Urinary bladder (tissue), 4 donors: ENCODE measurements at places on chromosomes 6 and 20. TPM values are rescaled to one million over a fixed set of nuclear protein-coding genes. Genes with fewer than 3 reads are reported as not detected.

GRCh38 chr6:26541579-26541978 is 3.4 kb downstream of the HMGN4 start:
- DNase-seq = no peak

DNA sequence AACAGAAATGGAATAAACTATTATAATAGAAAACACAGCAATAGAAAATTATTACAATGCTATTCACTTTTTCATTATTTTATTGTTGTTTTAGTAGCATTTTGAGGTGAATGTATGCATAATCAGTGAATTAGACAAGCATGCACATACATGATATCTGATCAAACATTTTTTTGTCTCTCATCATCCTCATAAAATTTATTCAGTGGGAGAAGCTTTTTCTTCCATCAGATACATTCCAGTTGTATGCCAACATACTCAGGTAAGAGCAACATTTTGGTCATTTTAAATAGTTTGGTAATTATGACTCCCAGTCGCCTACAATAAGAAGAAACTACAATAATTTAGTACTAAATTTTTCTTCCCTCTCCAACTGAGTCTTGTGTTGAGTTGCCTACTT is 44.5 kb downstream of the ADGRF1 start:
- DNase-seq = no peak

The TGM2 gene
- total RNA-seq = 75.7 TPM

DNA sequence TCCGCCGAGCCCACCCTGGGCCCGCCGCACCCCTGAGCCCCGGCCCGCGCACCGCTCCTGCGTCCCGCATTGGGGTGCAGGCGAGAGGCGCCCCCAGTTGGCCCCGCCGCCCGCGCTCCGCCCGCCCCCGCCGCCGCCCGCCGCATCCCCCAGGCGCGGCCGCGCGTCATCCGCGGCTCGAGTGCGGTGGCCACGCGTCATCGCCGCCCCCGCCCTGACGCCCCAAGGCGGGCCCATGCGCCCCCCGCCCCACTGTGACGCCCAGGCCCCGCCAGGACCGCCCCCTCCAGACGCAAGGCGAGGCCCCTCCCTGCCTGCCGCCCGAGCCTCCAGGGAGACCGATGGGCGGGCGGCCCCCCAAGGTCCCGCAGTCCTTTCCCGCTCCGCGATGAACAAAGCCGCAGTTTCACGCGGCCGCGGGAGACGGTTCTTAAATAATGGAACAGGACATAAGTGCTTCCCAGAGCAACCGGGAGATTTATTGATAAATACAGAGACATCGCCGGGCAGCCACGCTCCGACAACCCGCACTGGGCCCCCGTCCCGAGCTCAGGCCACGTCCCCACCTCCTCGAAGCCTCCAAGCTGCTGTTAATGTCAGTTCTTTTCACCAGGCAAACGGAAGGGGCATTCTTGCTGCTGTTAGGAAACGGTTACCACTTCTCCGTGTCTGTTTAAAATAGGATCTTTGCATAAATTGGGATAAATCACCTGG is at the start of gene ANKRD60:
ANKRD60 (minus strand) TSS at position 170 of the 714 bp plus-strand sequence; CDS start at position 170, 0 bp downstream.
- DNase-seq = no peak

DNA sequence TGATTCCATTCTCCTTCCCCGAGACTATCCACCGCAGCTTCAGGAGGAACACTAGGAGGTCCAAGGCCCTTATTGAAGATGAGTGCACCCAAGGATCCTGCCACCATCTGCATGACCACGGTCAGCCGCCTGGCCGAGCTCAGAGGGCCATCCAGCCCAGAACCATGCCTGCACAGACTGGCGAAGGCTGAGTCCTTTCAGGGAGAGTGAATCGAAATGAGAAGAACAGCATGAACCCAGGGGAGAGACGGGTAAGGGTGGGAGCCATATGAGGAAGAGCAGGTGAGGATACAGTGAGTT is 26.3 kb downstream of the SERPINB6 start:
- no peak for DNase-seq

GRCh38 chr6:18663011-18663410 is 275.9 kb downstream of the RNF144B start:
- DNase-seq = no peak

The SAPCD1 gene
- total RNA-seq = 0.90 TPM

The FAM184A gene
- 12.1 TPM for total RNA-seq

DNA sequence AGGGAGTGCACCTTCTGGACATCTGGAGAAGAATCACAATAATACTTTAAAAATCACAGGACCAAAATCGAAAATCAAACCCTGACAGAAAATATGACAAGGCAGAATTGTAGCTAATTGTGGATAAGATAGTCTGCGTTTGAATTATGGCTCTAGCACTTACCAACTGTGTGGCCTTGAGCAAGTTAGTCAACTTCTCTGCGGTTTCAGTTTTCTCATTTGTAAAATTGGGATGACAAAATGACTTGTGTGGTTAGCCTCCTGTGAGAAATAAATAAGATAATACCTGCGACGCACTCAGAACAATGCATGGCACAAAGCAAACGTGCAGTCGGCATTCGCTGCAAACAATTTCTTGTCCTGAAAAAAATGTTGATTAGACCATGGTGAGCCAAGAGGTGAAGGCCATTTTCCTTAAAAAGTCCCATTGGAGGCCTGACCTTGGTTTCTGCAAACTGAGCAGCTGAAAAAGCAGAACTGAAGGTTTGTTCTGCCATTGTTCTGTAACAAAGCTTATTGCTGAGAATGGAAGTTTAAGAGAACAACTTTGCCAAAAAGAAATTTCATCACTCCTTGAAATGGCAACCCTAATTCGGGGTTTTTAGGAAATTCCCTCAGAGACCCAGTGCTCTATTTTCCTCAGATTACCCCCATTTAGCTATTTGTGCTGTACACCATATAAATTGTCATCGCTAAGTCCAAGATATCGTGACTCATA is 266.3 kb downstream of the ERMARD start:
- no peak for DNase-seq

- no peak for DNase-seq
These were observed 32.4 kb downstream of the COL9A1 start for GRCh38 chr6:70270287-70271005.

DNA sequence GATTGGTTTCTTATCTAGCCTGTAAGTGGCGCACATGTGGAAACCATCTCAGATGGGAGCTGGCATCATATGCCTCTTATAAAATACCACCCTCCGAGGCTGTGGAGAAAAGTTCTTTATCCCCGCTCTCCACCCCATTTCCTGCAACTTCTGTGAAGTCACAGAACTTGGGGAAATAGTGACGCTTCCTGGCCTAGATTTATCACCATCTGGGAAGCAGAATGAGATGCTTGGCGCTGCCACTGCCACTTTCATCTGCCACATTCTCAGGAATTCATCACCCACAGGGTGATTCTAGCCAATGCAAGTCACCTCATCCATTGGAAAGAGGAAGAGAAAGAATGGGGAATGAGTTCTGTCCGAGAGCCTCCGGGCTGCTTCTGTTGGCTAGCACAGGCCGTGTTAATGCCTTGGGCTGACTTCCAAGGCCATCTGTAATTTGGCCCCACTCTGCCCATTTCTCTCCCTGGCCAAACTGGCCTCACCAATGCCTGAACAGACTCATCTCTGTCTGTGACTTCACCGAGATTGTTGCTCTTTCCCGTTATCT is 148.8 kb upstream of the SOX4 start:
- no peak for DNase-seq

- no peak for DNase-seq
These were observed 39.0 kb downstream of the NEDD9 start for GRCh38 chr6:11193434-11193833.

DNA sequence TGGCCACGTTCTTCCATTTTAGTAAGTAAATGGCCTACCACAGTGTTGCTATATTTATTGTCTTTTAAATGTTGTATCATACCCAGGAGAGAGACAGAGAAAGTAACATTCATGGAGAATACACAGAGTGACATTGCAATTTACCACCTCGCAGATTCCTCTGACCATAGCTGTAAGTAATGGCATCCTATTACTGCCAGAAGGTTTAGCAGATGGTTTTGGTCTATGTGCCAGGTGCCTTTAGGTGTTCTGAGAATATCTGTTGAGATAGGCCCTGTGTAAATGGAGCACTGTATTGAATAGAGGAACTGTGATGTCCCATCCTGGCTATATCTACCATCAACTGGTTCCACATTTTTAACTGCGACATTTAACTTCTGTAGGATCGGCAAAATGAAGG is 559.6 kb downstream of the KIF16B start:
- DNase-seq = no peak

GRCh38 chr6:120938164-120938875 is 396.0 kb downstream of the TBC1D32 start:
- DNase-seq = no peak

DNA sequence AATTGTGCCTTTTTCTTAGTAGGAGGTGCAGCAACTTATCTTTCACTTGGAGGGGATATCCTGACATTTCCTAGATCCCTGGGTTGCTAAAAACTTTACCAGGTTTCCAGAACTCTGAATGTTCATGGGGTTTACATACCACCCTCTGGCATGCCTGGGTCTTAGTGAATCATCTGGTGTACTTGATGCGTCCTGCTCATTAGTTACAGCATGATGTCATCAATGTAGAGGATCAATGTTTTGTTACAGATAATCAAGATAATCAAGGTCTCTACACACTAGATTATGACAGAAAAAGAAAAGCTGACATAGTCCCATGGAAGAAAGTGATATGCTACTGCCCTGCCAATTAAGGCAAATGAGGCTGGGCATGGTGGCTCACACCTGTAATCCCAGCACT is 27.0 kb downstream of the FITM2 start:
- no peak for DNase-seq

The KCNB1 gene
- total RNA-seq = 3.5 TPM

GRCh38 chr6:66230591-66230990 is 523.6 kb upstream of the EYS start:
- DNase-seq = no peak

DNA sequence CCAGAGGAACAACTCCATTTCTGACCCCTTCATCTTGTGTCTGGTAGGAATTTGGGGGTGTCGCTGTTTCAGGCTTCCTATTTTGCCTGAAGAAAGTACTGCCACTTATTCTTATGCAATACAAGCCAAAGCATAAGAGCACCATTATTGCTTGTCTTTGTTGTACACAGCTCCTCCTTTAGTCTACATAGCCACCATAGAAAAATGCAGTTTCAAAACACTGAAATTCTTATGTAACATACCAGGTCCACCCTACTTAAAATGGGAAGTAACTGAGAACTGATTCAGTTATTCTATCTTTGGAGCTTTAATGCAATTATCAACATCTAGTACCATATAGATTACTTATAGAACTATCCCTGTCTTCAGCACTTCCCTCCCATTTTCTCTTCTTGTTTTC is 255.5 kb downstream of the ARHGAP18 start:
- no peak for DNase-seq

The TCP11 gene
- 0.37 TPM for total RNA-seq

The MUC21 gene
- not detected for total RNA-seq

GRCh38 chr6:154341871-154342270 is 14.7 kb downstream of the IPCEF1 start:
- no peak for DNase-seq

The SLC17A3 gene
- total RNA-seq = not detected

DNA sequence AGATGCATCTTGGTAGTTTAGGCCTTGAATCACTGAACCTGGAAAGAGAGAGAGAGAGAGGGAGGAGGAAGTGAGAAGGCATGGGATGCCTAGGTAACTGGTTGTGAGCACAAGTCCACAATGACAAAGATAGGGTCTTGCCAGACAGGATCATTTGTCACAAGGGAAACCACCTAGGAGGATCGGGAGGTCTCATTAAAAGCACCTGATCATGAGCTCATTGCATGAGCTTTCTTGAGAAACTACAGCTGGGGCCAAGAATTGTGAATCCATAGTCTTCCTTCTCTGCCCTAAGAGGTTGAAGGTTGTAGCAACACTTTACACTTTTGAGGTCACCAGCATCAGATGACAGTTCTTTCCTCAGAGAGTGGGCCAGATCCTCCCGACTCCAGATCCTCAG is 195.7 kb downstream of the CD83 start:
- DNase-seq = no peak

DNA sequence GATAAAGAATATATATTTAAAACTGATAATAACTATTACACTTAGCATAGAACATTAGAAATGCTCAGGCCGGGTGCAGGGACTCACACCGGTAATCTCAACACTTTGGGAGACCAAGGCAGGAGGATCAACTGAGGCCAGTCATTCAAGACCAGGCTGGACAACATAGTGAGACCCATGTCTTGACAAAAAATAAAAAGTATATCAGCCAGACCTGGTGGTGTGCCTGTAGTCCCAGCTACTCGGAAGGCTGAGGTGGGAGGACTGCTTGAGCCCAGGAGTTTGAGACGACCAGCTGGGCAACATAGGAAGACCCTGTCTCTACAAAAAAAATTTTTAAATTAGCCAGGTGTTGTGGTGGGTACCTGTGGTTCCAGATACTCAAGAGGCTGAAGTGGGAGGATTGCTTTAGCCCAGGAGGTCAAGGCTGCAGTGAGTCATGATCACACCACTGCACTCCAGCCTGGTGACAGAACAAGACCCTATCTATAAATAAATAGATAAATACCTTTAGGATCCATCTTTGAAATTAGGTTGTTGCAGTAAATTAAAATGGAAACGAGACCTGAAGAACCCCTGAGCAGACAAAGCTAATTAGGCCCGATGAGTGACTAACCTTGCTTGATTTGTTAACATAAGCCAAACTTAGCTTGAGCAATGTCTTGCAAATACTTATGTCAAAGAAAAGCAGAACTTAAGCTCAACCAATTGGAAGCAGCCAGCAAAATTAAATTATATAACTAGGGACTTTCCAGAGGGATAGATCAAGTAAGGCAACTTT is 75.8 kb upstream of the E2F3 start:
- DNase-seq = no peak

DNA sequence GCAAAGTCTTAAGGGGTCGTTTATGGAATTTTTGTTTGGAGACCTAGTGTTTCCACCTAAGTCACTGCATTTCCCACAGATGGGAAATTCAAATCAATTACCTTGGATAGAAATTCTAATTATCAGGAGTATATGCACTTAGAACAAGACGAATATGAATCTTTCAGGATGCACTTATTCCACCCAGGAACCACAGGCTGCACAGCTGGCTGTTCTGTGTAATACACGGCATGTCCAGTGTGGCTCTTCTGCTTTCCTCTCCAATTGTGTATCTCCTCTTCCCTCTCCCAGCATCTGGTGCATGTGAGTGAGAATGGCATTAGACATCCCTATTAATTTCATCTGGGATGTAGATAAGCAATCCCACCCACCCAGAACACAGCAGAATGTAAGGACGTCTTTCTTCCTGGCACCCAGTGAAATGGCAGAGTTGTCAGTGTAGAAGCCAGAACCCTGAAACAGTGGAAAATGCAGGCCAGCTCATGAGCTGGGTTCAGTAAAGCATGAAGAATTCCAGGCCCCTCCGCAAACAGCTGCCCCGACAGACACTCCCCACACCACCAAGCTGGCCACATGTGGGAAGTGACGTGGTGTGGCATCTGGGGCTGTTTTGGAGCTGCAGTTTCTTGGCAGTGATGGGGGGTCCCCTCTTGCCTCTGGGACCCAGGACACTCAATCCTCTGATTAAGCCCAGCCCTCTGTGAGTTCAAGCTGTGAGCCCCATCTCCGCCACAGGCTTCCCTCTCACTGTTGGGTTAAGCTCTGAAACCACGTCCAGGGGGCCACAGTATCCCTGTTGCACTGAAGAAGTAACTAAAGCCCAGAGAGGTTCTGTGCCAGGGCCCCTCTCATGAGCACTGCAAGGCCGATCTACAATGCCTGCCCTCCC is 180.1 kb upstream of the CST7 start:
- DNase-seq = no peak

GRCh38 chr6:106490436-106490835 is 129.9 kb downstream of the CRYBG1 start:
- DNase-seq = no peak

The DLL1 gene
- 5.9 TPM for total RNA-seq

The PHF1 gene
- 16.4 TPM for total RNA-seq

The SLC22A7 gene
- not detected for total RNA-seq
